ENCODE measurements at places on chromosomes 13 and 19.
A peak's percentile ranks its signal among the peaks of the same experiment; 100 is the strongest.

DNA sequence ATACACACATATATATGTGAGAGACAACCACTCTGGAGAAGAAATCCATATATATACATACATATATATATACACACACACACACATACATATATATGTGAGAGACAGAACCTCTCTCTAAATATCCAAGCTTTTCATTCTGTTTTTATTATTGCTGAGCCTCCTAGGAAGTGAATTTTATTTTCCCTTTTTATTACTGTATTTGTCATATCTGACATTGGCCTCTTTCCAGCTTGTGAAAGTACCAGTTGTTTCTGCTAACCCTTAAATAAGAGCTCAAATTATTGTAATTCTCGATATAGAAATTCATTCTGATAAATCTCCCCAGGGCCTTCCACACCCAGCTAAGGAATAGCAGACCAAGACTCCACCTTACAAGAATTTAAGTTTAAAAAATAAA, 81.0 kb downstream of the NUFIP1 start:
- DNase-seq = no peak

DNA sequence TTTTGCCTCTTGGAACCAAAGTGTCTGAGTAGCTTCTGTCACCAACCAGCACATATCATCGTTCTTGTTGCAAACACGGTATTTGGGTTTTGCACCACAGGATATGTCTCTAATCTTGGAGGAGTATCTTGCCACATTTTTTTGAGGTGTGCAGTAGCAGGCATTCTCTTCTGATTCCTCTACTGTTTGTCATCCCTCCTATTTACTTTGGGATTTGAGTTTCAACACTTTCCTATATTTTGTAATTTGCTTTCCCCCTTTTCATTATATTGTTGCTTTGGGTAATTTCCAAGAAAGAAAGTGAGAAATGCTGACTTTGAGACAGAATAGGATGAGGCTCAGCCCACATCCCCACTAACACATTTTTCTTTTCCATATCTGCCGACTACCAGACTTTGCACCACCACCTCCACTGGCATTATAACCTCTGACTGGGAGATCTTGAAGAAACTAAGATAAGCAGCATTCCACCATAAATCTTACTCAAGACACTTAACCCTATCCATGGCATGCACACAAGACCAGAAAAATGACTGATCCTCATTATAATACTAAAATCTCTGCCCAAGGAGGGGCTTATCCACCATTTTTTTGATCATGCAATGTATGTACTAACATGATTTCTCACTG, 12.0 kb upstream of the DZIP1 start:
- DNase-seq = no peak

- no peak for DNase-seq
These were observed 107.4 kb upstream of the DOCK9 start for GRCh38 chr13:99085139-99085807.

GRCh38 chr19:1909761-1910080, 4.5 kb downstream of the ADAT3 start:
- no peak for DNase-seq

DNA sequence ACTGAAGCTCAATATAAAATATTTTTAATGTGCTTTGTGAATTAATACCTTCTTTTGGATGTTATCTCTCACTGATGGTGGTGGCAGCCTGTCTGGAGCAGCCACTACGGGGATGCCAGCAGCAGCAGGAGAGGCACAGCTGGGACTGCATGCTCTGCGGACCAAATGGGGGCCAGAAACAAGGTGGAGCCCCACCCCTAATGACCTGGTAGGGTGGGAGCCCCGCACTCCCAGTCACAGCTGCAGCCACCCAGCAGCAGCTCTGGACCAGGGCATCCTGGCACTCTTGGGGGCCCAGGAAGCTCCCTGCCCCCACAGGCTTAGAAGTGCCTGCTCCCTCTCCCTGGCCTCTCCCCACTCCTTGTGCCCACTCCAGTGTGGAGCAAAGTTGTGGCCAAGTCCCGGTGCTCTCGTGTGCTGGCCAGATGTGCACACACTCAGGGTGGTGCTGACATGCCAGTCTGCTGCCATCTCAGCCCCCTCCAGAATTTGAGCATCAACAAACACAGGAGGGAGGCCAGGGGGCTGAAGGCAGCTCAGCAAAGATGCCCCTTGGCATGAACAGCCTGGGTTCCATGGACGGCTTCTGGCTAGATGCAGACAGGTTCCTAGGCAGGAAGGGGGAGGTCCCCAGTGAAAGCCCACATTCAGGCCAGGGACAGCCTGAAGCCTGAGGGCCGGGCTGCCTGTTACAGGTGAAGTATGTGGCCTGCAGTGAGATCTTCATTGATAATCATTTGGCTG, 696.7 kb upstream of the SLITRK5 start:
- no peak for DNase-seq

- no peak for DNase-seq
These were observed 8.1 kb upstream of the NKPD1 start for GRCh38 chr19:45168767-45169351.

DNA sequence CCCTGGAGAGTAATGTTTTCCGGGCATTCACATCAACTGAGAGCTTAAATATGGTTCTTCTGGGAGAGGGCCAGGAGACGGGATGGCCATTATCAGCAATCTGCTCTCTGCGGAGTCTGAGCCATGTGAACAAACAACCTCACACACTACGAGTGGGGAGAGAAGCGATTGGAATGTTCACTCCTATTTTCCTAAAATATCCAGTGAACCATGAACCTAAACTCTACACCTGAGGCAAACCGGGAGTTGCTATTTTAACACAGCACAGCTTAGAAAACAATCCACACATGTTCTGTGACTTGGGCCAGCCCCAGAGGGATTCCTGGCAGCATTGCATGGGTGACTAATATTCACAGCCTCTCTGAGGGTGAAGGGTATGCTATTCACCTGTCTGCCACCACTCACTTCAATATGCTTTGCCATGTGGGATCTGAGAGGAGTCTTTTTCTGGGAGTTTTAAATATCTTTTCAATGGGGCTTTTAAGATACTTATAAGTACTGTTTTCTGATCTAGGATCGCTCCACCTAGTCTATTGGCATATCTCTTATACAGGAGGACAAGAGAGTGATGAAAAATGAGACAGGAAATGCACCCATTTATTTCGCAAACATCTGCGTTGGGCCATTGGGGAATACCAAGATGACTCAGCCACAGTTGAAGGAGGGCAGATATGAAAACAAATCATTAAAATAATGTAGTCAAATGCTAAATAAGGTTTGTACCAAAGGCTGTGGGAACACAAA, 72.6 kb upstream of the SERP2 start:
- peak; percentile 25 for DNase-seq

- DNase-seq = no peak
These were observed 1.3 kb downstream of the BBC3 start for GRCh38 chr19:47229676-47230053.

DNA sequence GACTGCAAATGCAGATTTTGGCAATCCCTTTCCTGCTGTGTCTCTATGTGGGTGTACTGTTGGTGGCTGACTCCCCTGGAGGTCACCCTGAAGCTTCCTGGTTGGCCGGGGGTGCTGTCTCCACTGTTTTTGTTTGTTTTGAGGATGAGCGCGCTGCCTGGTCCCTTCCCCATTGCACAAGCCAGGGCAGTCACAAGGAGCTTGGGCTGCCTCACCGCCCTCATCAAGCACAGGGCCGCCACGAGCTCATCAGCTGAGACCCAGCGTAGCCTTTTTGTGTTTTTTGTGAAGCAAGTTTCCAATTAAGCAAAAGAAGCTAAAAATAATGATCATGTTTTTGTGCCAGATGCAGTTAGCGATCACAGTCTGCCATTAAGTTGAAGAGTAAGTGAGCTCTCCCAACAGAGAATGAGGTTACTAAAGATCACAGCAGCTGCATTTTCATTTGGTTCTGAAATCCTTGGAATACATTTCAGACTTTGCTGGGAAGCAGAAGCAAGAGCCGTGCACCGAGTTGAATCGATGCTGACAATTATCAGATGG, 57.8 kb downstream of the GGACT start:
- no peak for DNase-seq

GRCh38 chr19:44573627-44574026, 39.7 kb upstream of the IGSF23 start:
- no peak for DNase-seq

DNA sequence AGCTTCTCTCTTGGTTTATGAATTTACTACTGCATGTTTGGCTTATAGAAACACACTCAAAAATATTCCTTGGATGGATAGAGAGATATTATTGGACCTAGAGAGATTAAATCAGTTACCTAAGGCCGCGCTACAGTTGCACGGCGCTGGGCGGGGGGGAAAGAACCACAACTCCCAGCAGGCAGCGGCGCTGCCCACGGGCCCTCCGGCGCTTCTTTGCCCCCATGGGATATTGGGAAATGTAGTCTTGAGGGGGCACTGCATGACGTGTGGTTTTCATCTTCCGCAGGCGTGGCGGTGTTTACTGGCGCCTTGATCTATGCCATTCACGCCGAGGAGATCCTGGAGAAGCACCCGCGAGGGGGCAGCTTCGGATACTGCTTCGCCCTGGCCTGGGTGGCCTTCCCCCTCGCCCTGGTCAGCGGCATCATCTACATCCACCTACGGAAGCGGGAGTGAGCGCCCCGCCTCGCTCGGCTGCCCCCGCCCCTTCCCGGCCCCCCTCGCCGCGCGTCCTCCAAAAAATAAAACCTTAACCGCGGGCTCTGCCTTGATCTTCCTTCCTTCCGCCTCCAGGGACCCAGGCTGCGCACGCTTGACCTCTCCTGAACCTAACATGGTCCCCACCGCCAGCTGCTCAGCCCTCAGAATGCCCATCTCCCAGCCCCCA, 4.8 kb downstream of the EMP3 start:
- peak; percentile 68 for DNase-seq

- DNase-seq = no peak
These were observed 267.1 kb downstream of the KLF5 start for GRCh38 chr13:73325723-73326558.

- no peak for DNase-seq
These were observed 45.5 kb upstream of the ZNF91 start for GRCh38 chr19:23440791-23441190.

DNA sequence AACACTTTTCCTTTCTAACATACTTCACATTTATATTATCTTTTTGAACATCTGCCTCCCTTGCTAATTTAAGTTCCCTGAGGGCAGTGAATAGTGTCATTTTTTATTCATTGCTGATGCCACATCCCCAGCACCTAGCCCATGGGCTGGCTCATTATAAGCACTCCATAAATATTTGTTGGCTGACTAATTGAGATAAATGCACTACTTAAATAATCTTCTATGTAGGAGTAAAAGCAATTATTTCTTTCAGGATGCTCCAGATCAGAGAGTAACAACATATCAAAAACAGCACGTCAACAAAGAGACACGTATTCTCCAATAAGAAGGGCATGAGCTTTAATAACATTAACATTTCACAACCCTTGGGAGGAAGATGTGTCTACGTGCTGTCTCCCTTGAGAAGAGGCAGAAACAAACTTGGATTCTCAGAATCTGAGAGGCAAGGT, 228.2 kb downstream of the LHFPL6 start:
- DNase-seq = no peak

DNA sequence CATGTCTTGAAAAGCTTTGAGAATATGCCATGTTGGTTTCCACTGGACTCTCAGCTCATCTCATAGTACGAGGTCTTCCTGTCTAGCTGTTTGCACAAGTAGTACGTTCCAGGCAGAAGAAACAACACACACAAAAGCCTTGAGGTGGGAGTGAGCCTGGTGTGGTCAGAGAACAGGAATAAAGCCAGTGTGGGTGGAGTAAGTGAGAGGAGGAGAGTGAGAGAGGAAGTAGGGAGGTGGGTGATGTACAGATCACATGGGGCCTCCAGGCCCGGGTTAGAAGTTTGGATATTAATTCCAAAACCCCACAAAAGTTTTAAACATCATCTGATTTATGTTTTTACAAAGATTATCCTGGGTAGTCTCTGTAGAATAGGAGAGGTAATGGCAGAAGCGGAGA, 230.6 kb downstream of the MTUS2 start:
- DNase-seq = no peak
